ENCODE measurements at places on chromosomes 3 and 15.
A peak's percentile ranks its signal among the peaks of the same experiment; 100 is the strongest.

- DNase-seq = no peak
Observed at GRCh38 chr3:118536764-118537163, 497.9 kb downstream of the IGSF11 start.

- no peak for DNase-seq
Observed at GRCh38 chr3:16871915-16872842, 12.6 kb upstream of the PLCL2 start.

DNA sequence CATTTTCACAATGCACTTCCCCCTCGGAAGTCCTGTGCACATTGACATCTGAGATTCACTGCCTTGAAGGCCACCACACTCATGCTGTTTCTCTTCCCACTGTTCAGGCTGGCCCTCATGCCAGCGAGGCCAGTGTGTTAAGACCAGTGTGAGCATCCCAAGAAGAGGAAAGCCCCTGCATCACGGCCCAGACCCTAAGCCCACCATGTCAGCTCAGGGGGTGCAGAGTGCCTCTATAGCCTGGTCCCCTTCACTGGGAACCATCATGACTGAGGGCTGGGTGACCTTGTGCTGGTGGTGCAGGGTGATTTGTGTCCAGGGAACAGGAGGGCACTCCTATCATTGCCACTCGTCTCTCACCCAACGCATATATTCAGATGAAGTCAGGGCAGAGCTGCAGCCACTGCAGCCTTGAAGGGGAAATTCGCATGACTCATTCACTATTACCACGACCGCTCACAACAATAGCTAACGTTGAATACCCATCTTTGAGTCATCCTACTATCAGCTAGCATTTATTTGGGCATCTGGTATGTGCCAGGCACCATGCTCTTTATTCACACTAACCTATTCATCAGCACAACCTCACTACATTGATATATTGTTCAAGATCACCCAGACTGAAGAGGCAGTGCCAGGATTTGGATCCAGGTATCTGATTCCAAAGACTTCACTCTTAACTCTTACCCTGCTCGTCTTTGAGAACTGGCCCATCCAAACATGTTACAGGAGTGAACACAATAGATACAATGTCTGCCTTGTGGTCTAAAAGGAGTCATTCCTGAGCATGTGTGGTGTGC is 58.8 kb upstream of the SLC6A11 start:
- peak; percentile 55 for DNase-seq

DNA sequence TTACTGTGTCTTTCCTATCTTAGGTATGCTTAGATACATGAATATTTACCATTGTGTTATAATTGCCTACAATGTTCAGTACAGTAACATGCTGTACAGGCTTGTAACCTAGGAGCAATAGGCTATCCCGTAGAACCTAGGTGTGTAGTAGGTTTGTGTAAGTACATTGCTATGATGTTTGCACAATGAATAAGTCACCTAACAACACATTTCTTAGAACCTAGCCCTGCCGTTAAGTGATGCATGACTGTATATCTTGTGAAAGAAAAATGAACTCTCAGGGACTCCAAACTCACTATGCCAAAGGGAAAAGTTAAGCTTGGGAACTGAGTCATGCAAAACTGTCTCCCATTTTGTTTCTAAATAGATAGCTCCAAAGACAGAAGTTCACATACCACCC is 91.5 kb upstream of the ACP3 start:
- no peak for DNase-seq

- no peak for DNase-seq
Observed at GRCh38 chr3:106007512-106007911, 138.7 kb upstream of the CBLB start.

GRCh38 chr15:62553911-62554563 is 389.0 kb upstream of the C2CD4B start:
- no peak for DNase-seq

- DNase-seq = peak; percentile 85
Observed at GRCh38 chr15:64883997-64884511, 27.6 kb upstream of the ANKDD1A start.

GRCh38 chr3:69197922-69198530 is 75.6 kb upstream of the LMOD3 start:
- DNase-seq = no peak

GRCh38 chr3:56200251-56200650 is 268.0 kb downstream of the ERC2 start:
- no peak for DNase-seq

DNA sequence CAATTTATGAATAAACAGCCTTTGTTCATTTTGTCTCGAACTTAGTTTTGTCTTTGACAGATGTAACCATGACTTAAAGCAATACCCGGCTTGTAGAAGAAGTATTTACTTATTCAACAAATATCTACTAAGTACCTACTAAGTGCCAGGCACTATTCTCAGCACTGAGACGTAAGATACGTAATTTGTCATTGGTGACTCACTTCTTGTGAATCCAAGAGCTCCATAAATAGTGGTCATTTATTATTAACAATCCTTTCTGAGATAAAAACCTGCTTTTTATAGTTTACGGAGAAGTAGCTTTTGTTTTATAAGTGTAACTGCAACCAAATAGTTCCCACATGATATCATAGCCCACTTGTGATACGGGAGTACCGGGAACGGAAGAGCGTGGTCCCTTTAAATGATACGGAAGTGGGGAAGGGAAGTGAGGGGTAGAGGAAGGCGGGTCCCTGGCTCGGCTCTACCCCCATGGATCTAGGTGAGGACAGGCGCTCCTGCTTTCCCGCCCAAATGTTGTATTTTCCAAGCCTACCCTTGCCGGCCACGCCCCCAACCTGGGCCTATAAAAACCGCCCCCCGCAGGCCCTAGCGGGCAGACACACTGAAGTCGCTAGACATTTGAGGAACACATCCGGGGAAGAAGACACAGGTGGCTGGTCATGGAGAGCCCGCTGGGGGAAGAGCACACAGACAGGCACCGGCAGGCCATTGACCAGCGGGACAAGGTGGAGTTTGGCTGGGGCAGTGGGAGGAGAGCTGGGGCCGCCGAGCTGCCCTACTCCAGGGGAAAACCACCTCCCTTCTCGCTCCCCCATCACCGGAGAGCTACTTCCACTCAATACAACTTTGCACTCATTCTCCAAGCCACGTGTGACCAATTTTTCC is at the start of gene SAMMSON:
Gene SAMMSON (plus strand): TSS at position 594 of the 888 bp plus-strand sequence.
- DNase-seq = peak; percentile 18

GRCh38 chr15:27408428-27408827 is 437.4 kb downstream of the GABRG3 start:
- no peak for DNase-seq

DNA sequence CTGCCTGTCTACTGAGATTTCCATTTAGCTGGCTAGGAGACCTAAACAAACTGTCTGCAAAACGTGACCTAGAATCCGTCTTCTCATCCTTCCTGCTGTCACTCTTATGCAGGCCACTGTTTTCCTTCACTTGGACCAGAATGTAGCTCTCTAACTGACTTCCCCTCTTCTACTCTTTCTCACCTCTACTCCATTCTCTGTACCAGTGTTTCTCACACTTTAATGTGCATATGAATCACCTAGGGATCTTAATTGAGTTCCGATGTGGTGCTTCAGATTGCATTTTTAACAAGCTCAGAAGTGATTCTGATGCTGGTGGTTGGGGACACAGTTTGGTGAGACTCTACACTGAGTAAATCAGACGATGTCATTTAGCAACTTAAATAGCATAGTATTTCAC is 1.6 kb upstream of the GBE1 start:
- DNase-seq = no peak

DNA sequence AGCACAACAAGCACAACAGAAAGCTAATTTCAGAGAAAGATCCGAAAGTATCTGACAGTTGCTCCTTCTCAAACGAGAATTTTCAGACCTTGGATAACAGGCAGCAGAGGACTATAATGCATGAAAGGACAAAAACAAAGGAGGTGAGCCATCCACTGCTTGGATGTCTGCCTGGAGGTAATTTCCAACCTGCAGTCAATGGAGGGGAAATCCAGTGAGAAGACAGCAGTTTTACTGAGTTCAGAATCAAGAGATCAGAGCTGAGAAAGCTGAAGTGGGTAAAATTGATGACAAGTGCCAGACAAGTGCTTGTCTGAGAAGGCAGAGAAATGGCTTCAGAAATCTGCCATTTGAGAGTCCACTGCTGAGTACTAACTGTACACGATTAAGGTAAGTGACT is 22.1 kb downstream of the UBE3A start:
- peak; percentile 46 for DNase-seq

DNA sequence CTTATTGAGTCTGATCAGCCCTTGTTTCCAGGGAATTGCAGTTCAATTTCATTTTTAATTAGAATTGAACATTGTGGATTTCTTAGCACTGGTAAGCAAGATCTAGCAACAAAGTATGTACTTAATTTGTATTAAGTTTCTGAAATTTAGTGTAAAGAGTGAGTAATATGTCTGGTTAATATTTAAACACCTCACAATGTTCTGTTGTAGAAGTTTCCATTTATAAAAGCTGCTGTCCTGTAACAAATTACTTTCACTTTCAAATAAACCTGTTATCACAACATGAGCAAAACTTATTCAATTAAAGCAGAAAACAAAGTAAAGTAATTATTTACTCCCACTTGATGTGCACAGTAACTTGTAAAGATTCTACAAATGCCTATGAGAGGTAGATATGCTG is 448.5 kb downstream of the NAALADL2 start:
- DNase-seq = no peak

DNA sequence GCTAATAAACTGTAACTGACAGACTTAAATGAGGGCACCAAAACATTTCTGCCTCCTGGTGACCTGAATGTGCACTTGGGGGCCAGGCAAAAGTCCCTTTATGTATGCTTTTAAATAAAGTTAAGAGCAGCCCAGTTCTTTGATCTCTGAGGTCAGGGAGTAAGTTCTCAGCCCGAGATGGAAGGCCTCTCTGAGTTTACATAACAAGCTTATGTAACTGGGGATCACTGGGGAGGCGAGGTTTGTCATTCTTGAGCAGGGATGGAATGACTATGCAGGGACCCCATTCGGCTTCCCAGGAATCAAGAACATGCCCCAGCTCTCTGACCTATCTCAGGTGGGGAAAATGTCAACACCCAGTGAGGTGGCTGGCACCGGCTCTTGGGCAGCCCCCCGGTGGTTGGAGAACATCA is 198.7 kb upstream of the BHLHE40 start:
- DNase-seq = no peak

DNA sequence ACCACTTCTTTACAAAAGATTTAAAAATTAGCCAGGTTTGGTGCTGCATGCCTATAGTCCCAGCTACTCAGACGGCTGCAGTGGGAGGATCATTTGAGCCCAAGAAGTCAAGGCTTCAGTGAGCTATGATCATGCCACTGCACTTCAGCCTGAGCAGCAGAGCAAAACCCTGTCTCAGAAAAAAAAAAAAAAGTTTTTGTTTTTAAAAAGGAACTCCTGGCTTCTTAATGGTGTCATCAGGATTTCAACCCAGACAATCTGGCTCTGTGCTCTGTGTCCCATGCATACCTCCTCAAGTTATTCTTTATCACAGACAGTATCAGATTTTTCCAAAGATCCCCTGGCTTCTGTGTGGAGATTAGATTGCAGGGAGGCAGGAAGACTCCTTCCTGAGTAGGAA is 64.2 kb upstream of the IL12A start:
- no peak for DNase-seq

DNA sequence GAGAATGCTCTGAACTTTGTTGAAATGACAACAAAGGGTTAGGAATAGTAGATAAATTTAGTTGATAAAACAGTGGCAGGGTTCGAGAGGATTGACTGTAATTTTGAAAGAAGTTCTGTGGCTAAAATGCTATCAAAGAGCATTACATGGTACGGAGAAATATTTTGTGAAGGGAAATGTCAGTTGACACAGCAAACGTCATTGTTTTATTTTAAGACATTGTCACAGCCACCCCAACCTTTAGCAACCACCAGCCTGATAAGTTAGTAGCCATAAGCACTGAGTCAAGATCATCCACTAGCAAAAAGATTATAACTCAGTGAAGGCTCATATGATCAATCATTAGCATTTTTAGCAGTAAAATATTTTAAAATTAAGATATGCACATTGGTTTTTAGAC is 8.7 kb upstream of the ST3GAL6 start:
- no peak for DNase-seq

GRCh38 chr3:126130981-126131745 is 47.2 kb upstream of the SLC41A3 start:
- DNase-seq = no peak

- peak; percentile 88 for DNase-seq
Observed at GRCh38 chr15:32824777-32825176, 107.0 kb downstream of the GREM1 start.

GRCh38 chr3:148233403-148233802 is 464.3 kb upstream of the AGTR1 start:
- DNase-seq = no peak

GRCh38 chr3:34284959-34285826 is 486.8 kb downstream of the PDCD6IP start:
- no peak for DNase-seq

- no peak for DNase-seq
Observed at GRCh38 chr15:32933236-32933635, 215.4 kb downstream of the GREM1 start.

- DNase-seq = no peak
Observed at GRCh38 chr15:29018120-29018805, 132.5 kb downstream of the APBA2 start.

GRCh38 chr15:58352026-58352929 is 79.5 kb upstream of the LIPC start:
- DNase-seq = no peak

- no peak for DNase-seq
Observed at GRCh38 chr3:148924562-148924961, 59.5 kb downstream of the CPA3 start.

GRCh38 chr3:160648701-160649100 is 28.3 kb upstream of the ARL14 start:
- DNase-seq = no peak

DNA sequence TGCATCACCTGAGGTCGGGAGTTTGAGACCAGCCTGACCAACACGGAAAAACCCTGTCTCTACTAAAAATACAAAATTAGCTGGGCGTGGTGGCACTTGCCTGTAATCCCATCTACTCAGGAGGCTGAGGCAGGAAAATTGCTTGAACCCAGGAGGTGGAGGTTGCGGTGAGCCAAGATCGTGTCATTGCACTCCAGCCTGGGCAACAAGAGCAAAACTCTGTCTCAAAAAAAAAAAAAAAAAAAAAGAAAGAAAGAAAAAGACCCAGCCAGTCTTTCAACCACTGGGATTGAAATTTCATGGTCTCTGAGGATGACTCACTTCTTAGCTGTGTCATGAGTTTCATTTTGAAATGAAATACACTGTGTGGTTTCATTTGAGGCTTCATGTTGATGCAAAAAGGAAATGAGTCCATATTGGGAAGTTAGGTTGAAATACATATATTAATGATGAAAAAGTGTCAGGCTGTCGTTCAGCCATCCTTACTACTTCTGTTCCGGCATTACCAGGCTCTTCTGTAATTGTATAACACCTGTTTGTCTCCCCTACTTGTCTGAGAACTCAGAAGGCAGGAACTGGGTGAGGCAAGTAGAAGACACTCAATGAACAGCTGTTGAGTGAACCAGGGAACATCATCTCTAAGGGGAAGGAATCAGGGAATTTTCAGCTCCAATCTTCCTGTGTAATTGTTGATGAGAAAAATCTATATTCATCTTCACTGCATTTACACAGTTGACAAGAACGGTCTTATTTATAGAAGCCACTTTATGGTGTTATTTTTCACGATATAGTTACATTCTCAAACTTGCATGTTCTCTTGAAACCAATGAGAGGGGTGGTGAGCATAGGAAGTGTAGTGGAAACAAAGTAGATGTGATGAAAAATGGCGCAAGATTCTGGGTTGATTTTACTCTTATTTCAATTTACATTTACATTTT is 87.4 kb downstream of the NFKBIZ start:
- peak; percentile 79 for DNase-seq

- peak; percentile 34 for DNase-seq
Observed at GRCh38 chr3:186176373-186176990, 67.6 kb upstream of the ETV5 start.
